ENCODE measurements at places on chromosomes 5 and 9. TPM values are rescaled to one million over a fixed set of nuclear protein-coding genes. Genes with fewer than 3 reads are reported as not detected.

GRCh38 chr5:32690153-32690552 is 21.0 kb upstream of the NPR3 start:
- no peak overlapping the region for H3K4me3 ChIP-seq
- H3K27ac ChIP-seq = no peak overlapping the region
- H3K36me3 ChIP-seq = peaks cover 3% of the 10 kb centered on the region
- no peak for DNase-seq
- no peaks in the 10 kb centered on the region for H3K27me3 ChIP-seq
- H3K4me1 ChIP-seq = peaks cover 10% of the 10 kb centered on the region

DNA sequence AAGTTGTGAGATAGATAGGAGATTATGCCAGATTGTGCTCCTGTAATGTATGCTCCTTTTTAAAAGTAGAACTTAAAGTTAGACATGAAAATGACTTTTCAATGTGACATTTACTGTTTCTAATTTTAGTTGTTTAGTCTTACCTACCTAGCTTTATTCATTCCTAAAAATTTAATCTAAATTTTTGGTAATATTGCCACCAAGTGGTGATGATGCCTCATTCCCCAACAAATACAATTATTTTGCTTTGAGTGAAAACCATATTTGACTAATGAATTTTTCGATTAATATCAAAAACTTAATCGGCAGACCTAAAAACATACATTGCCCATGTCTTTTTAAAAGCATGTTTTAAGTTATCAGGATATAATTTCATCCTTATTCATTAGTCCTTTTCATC is 25.6 kb downstream of the PPWD1 start:
- H3K4me3 ChIP-seq = no peak overlapping the region
- H3K27ac ChIP-seq = no peak overlapping the region
- no peaks in the 10 kb centered on the region for H3K4me1 ChIP-seq
- no peaks in the 10 kb centered on the region for H3K27me3 ChIP-seq
- H3K36me3 ChIP-seq = peaks cover 18% of the 10 kb centered on the region

DNA sequence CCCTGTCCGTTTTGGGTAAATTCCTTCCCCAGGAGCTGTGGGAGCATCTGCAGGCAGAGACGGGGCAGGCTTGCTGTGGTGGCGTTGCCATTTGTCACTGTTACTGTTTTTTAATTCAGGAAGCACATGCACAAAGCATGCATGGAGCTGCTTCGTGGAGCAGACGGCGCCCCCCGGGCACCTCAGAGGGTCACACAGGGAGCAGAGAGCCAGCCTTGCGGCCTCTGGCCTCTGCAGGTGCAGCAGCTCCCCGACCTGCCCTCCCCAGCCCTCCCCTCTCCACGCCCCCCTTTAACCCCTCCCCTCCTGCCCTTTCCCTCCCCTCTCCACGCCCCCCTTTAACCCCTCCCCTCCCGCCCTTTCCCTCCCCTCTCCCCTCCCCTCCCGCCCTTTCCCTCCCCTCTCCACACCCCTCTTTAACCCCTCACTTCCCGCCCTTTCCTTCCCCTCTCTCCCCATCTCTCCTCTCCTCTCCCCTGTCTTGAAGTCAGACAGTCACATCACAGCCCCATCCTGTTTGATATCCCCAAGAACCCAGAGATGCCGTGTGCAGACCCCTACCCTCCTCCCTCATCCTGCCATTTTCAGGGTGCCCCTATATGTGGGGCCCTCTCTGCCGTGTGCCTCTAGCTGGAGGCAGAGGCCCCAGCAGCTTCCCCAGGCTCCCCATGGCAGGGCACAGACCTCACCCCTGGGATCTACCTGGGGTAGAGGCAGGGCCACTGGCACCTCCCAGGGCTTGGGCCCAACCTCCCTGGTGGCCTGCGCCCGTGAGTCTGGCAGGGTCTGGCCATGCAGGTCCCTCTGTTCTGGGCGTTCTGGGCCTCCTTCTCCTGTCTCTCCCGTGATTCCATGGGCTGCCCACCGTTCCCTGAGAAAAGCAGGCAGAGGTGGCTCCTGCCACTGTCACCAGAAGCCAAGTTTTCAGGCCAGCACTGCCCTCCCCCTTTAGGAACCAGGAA is 29.6 kb upstream of the UBAC1 start:
- no peak overlapping the region for H3K27ac ChIP-seq
- H3K4me3 ChIP-seq = no peak overlapping the region
- H3K4me1 ChIP-seq = peaks cover 9% of the 10 kb centered on the region
- no peaks in the 10 kb centered on the region for H3K27me3 ChIP-seq

DNA sequence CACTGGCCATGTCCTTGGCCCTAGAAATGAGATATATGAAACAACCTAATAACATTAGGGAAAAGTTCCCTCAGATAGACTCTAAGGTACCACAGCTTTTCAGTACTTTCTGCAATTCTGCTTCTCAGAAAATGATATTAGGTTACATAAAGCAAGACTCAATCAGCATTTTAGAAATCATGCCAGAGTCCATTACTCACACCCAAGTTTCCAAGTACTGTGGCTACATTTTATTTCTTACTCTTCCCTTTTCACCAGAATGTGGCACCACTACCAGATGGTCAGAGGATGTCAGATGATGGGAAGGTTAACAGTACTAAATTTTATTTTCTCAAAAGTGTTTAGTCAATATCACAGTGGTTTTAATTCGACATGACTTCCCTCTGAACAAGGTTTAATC is 217.2 kb downstream of the MLLT3 start:
- no peaks in the 10 kb centered on the region for H3K27me3 ChIP-seq
- peaks cover 13% of the 10 kb centered on the region for H3K4me1 ChIP-seq
- no peak overlapping the region for H3K27ac ChIP-seq

GRCh38 chr9:114690308-114690707 is 8.3 kb upstream of the TEX48 start:
- DNase-seq = no peak
- H3K27ac ChIP-seq = no peak overlapping the region
- no peak overlapping the region for H3K4me3 ChIP-seq

- H3K4me1 ChIP-seq = no peaks in the 10 kb centered on the region
- no peak for DNase-seq
- H3K27me3 ChIP-seq = no peaks in the 10 kb centered on the region
- no peak overlapping the region for H3K27ac ChIP-seq
These were observed 9.8 kb upstream of the RAPGEF6 start for GRCh38 chr5:131644822-131645221.

- no peaks in the 10 kb centered on the region for H3K4me1 ChIP-seq
- DNase-seq = no peak
- no peak overlapping the region for H3K4me3 ChIP-seq
- no peak overlapping the region for H3K27ac ChIP-seq
These were observed 163.4 kb upstream of the FBXL17 start for GRCh38 chr5:108545301-108545700.

DNA sequence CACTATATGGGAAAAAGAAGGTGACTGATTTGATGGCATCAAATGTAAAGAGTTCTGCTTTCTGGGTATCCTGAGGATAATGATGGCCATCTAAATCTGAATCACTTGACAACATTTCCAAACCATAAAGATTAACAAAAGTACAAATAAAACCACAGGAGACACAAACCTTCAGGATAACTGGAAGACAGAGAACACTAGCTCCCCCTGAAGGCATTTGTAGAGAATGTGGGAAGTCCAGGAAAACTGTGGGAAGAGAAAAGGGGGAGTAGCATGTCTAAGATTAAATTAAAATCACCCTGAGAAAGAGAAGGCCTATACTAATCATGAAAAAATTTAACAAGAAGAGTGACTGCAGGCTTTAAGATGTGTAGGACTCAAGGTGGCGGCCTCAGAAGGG is 116.2 kb downstream of the PRELID2 start:
- H3K27me3 ChIP-seq = peaks cover 2% of the 10 kb centered on the region
- DNase-seq = no peak
- H3K4me1 ChIP-seq = no peaks in the 10 kb centered on the region
- H3K27ac ChIP-seq = no peak overlapping the region
- H3K36me3 ChIP-seq = no peaks in the 10 kb centered on the region

The IL13 gene
- not detected for total RNA-seq

DNA sequence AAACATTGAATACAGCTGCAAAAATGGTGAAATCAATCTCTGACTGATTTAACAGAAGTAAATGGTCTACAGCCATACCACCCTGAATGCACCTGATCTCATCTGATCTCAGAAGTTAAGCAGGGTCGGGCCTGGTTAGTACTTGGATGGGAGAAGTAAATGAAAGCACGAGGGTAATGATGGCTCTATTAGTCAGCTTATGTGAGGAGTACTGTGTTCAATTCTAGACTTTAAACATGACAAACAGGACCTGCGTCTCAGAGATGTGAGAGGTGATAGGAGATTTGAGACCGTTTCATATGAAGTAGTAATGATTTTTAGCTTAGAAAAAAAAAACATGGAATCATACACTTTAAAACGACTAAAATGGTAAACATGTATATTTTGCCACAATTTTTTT is 77.1 kb upstream of the SUSD1 start:
- DNase-seq = no peak
- H3K4me1 ChIP-seq = no peaks in the 10 kb centered on the region
- H3K27ac ChIP-seq = no peak overlapping the region

DNA sequence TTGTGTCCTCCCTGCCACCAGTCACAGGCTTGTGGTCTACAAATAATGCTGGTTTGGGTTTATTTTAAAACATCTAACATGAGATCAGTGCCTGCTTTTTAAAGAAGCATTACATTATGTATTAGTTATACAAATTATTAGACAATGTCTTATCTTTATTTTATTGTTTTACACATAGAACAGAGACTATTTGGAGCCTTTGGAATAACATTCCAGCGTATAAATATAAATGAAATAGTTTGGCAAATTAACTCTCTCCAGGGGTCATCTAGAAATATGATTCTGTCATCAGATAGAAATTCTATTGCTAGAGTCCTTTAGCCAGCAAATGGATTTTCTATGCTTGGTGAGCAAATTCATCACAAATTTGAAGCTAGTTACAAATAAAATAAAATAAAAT is 22.4 kb downstream of the MAP1B start:
- H3K27me3 ChIP-seq = no peaks in the 10 kb centered on the region
- H3K27ac ChIP-seq = no peak overlapping the region
- peaks cover 50% of the 10 kb centered on the region for H3K4me1 ChIP-seq
- peaks cover 17% of the 10 kb centered on the region for H3K36me3 ChIP-seq
- no peak for DNase-seq

- peak overlapping the region; percentile 92 for H3K4me3 ChIP-seq
- no peaks in the 10 kb centered on the region for H3K27me3 ChIP-seq
- peak; percentile 43 for DNase-seq
- peak overlapping the region; percentile 80 for H3K27ac ChIP-seq
- H3K36me3 ChIP-seq = peaks cover 4% of the 10 kb centered on the region
These were observed 2.8 kb downstream of the TENT4A start for GRCh38 chr5:6715758-6716628.

- no peak overlapping the region for H3K4me3 ChIP-seq
- H3K36me3 ChIP-seq = peaks cover 14% of the 10 kb centered on the region
- DNase-seq = no peak
- H3K27ac ChIP-seq = no peak overlapping the region
These were observed 17.5 kb downstream of the TMEM161B start for GRCh38 chr5:88251048-88251711.

DNA sequence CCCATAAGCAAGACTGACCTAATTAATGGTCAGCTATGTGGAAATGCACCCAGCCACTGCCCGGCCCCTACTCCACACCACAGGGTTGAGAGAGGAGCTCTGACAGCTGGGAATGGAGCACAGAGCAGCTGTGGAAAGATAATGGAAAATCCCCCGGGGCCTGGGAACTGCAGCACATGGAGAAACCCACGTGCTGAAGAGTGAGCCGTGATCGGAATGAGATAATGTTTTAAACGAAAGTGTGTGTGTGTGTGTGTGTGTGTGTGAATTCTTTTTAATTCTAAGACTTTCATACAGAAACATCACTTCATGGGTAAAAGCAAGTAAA is 13.1 kb upstream of the SLC12A7 start:
- no peak overlapping the region for H3K27ac ChIP-seq
- H3K27me3 ChIP-seq = peaks cover 10% of the 10 kb centered on the region
- DNase-seq = no peak
- no peaks in the 10 kb centered on the region for H3K36me3 ChIP-seq
- no peak overlapping the region for H3K4me3 ChIP-seq

The TNFSF15 gene
- 7.3 TPM for total RNA-seq

- DNase-seq = no peak
- peaks cover 4% of the 10 kb centered on the region for H3K27me3 ChIP-seq
- H3K27ac ChIP-seq = no peak overlapping the region
- no peaks in the 10 kb centered on the region for H3K4me1 ChIP-seq
- H3K4me3 ChIP-seq = no peak overlapping the region
- H3K36me3 ChIP-seq = no peaks in the 10 kb centered on the region
These were observed 40.3 kb downstream of the SLC24A2 start for GRCh38 chr9:19748278-19749126.

The OR4F3 gene
- total RNA-seq = not detected

GRCh38 chr9:125372441-125373226 is 111.0 kb downstream of the GAPVD1 start:
- peaks cover 7% of the 10 kb centered on the region for H3K27me3 ChIP-seq
- no peak overlapping the region for H3K27ac ChIP-seq
- no peaks in the 10 kb centered on the region for H3K36me3 ChIP-seq
- no peak overlapping the region for H3K4me3 ChIP-seq
- DNase-seq = no peak

DNA sequence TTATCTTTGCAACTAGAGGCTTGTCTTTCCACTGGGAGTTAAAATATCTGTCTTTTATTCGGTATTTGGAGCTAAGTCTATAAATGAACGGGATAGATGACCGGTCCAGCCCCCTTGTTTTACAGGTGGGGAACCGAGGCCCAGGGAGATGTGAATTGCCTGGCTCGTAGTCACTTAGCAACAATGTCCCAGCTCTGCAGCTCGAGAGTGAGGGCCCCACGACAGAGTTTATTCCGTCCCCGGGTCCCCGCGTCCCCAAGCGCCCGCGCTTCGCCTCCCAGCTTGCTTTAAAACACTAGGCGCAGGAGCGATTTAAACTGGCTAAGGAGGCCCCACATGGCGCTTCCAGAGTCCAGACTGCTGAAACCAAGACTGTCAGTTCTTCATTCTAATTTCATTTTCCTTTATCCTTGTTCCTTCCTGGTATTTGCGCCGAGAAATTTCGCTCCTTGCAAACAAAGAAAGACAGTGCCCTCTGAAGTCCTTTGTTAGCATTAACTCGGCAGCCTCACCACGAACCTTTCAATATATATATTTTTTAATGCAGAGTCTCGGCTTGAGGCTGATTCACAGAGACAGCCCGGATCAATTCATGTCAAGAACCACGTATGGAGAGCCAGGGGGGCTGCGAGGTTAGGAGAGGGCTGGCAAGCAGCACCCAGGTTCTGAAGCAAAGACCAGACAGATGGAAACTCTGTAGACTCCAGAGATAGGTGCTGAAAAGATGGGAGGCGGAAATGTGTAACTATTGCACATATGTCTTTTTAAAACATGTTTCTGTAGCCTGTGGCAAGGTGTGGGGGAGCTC is 1.4 kb upstream of the ENC1 start:
- H3K4me1 ChIP-seq = peaks cover 44% of the 10 kb centered on the region
- H3K27ac ChIP-seq = peak overlapping the region; percentile 93
- H3K27me3 ChIP-seq = peaks cover 3% of the 10 kb centered on the region
- H3K36me3 ChIP-seq = peaks cover 10% of the 10 kb centered on the region
- H3K4me3 ChIP-seq = peak overlapping the region; percentile 95

The PCDHB16 gene
- total RNA-seq = 6.9 TPM

The PIP5KL1 gene
- 5.8 TPM for total RNA-seq

The NUTM2G gene
- not detected for total RNA-seq

All from type B pancreatic cell (in vitro differentiated cells).